ENCODE measurements at places on chromosomes 6 and 20.

GRCh38 chr6:63305277-63305676, 14.5 kb downstream of the LGSN start:
- peak; percentile 1 for DNase-seq

GRCh38 chr20:63196768-63197470, 19.0 kb downstream of the YTHDF1 start:
- peak; percentile 24 for DNase-seq

DNA sequence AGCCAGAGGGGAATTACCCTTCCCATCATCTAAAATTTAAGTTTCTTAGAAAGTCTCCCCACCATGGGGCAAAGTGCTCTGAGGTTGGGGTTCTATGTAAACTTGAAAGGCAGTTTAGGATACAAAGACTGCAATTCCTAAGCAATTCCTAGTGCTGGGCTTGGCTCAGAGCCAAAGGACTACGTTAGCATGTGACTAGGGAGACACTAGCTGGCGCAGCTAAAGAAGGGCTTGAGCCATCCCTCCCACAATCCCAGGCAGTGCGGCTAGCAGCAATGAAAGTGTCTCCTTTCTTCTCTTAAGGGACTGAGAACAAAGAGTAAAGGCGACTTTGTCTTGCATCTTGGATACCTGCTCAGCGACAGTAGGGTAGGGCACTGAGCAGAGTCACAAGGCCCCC, 306.6 kb upstream of the FKBP1C start:
- DNase-seq = no peak

GRCh38 chr20:19396460-19397081, 184.1 kb downstream of the SLC24A3 start:
- DNase-seq = no peak

DNA sequence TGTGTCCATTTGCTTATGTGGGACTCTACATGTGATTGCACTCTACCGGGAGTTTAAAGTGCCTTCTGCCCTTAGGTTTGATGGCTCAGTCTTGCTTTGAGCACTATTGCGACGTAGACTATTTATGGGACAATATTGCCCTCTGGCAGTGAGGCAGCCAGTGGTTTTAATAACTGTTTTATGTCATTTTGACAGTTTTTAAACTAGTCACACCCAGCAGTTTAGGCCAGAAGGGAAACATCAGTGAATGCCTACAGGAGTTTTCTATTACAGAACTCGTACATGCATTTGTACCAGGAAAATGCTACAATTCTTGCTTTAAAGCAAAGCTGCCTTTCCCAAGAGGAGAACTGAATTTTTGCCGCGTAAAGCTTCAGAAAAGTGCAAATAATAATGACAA, 813.7 kb downstream of the KIF16B start:
- no peak for DNase-seq

DNA sequence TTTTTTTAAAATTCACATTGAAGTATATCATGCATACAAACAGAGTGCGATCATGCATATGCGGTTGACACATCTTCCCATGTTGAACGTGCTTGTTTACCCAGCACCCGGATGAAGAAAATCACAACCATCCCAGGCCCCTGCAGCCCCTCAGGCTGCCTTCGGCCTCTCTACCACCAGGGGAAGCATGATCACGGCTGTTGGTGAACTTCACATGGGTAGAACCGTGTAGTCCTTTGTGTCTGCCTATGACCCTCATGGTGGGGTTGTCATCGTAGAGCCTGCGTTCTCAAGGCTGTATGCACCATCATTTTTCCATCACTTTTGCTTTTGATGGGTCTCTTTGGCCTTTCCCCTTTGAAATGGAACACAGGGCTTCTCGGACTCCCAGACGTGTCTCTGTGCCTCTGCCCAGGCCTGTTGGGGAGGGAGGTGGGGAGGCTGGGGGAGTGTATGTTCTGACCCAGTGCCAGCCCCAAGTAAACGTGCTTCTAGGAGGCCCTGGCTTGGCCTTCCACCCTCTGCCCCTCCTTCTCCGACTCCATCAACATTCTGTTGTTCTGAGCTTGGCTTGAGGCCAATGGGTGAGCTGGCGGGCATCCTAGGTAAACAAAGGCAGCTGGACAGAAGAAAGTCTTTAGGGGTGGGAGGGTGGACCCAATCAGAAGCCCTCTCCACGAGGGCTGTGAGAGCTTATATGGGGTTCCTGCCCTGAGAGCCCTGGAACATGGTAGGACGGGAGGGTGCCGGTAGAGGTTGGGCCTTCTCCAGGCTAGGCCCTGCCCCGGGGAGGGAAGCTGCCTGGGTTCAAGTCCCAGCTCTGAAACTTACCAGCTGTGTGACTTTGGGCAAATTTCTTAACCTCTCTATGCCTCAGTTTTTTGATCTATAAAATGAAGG, 39.7 kb downstream of the TGM2 start:
- DNase-seq = peak; percentile 93

GRCh38 chr6:16816891-16817290, 55.6 kb upstream of the ATXN1 start:
- DNase-seq = no peak

- no peak for DNase-seq
Observed at GRCh38 chr20:35903843-35904242, 50.5 kb downstream of the SCAND1 start.

- no peak for DNase-seq
Observed at GRCh38 chr20:44271915-44272663, 25.0 kb downstream of the GDAP1L1 start.

GRCh38 chr6:10662742-10663141, 31.7 kb downstream of the C6orf52 start:
- DNase-seq = no peak

- DNase-seq = peak; percentile 21
Observed at GRCh38 chr6:104943781-104944180, 13.1 kb upstream of the LIN28B start.

DNA sequence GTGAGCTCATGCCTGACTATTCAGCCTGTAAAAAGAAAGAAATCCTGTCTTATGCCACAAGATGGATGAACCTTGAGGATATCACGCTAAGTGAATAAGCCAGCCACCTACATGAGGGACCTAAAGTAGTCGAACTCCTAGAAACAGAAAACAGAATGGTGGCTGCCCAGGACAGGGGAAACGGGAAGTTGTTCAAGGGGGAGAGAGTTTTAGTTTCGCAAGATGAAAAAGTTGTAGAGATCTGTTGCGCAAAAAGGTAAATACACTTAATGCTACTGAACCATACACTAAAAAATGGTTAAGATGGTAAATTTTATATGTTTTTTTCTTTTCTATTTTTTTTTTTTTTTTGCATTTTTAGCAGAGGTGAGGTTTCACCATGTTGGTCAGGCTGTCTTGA, 74.1 kb upstream of the RALY start:
- no peak for DNase-seq

- no peak for DNase-seq
Observed at GRCh38 chr6:110554966-110555460, 78.6 kb upstream of the SLC22A16 start.

DNA sequence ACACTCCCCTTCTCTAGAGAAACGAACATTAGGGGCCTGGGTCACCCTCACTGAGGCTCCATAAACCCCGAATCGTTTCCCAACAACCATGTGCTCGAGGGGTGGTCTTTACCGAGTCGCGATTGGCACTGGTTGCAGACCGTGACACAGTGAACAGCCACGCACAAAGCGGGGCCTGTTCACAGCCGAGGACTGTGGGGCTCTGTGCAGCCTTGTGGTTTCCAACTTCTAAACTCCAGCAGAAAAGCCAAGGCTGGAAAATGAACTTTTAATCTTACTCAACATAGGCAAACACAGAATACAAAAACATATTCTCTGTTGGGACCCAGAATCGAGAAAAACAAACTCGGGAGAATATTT, 19.0 kb downstream of the RRBP1 start:
- no peak for DNase-seq

GRCh38 chr6:53894091-53894490, 99.3 kb downstream of the LRRC1 start:
- peak; percentile 57 for DNase-seq

DNA sequence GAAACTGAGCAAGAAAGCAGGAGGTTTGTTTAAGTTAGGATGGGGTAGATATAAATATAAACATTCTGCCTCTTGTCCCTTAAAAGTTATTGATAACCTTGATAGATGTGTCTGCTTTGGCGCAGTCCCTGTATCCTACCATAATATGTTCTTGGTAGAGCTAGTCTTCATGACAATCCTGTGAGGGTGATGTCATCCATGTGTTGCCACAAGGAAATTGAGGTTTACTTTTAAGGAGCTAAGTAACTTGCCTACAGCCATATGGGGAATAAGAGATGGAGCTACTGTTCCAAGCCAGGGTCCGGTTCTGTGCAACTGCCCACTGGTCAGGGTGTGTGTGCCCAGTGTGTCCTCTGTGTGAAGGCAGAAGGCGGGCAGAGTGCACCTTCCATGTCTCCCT, 78.5 kb downstream of the SSR1 start:
- no peak for DNase-seq

GRCh38 chr6:111367393-111368088, 115.5 kb downstream of the REV3L start:
- peak; percentile 37 for DNase-seq

DNA sequence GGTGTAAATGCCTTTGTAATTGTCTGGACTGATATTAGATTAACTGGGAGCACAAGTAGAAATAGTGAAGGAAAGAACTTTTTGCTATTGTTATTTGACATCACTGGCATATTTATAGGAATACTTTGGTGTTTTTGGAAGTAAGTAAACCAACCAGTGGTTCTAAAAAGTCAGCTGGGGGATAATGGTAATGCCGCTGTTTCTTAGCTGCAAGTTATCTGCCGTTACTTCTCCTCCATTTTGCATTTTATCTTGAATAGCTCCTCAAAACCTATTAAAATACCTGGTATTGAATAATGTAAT, 3.8 kb downstream of the PTPN1 start:
- DNase-seq = no peak

GRCh38 chr6:122995921-122996793, at the start of gene CLVS2:
CLVS2 (plus strand) TSS chr6:122996235; CDS start chr6:122997778, 1,543 bp downstream.
- peak; percentile 20 for DNase-seq

GRCh38 chr6:148520109-148520841, 177.6 kb downstream of the SASH1 start:
- DNase-seq = no peak

- DNase-seq = peak; percentile 97
Observed at GRCh38 chr6:19697744-19698290, 139.4 kb upstream of the ID4 start.

DNA sequence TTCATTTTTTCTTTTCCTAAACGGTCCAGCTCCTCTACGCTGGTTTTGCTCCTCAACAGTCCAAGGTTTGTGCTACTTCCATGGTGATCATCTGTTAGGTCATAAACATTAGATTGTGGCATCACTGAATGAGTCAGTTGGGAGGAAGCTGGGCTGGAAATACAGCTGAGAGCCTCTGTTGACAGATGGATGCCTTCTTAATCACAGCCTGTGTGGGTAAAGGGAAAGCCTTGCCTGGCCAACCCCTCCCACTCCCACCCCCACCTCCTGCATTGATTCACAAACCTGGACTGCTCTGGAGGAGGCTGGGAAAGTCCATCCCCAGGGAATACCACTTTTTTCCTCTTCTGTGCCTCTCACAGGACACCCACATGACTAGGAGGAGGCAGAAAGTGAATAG, 180.6 kb upstream of the CCN2 start:
- DNase-seq = peak; percentile 99

DNA sequence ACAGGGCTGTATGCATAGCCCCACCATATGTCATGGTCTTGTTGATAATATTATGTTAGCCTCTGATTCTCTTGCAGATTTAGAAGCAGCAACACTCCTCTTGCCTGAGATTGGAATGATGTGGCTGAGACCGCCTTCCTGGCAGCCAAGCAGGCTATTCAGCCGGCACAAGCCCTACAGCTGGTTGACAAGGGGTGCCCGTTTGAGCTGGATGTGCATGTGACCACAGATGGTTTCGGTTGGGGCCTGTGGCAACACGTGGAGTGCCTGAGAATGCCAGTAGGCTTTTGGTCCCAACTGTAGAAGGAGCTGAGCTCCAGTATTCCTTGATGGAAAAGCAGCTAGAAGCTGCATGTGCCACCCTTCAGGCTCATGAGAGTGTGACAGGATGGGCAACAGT, 303.6 kb upstream of the POU3F2 start:
- DNase-seq = no peak

- DNase-seq = no peak
Observed at GRCh38 chr20:54067606-54068174, 2.7 kb downstream of the BCAS1 start.

GRCh38 chr6:12578751-12579150, 137.8 kb upstream of the PHACTR1 start:
- peak; percentile 89 for DNase-seq

GRCh38 chr20:48818481-48818987, 9.3 kb downstream of the PREX1 start:
- no peak for DNase-seq

- peak; percentile 31 for DNase-seq
Observed at GRCh38 chr6:37565267-37566110, 65.8 kb upstream of the CCDC167 start.

DNA sequence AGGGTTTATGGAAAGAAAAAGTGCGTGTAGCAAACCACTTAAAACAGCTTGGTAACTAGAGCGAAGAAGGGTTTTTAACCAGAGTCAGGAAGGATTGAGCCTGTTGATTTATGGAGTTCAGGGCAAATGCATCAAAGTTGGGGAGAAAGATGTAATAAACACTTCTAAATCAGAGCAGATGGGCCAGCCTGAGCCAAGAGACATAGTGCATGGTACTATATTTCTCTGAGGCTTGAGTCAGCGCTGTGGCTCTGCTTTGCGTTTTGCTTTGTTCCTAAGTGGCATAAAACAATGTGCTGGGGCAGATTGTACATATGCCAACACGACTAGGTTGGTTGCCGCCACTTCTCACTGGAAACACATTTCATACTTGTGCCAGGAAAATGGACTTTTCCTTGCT, 111.3 kb downstream of the BCKDHB start:
- DNase-seq = no peak

DNA sequence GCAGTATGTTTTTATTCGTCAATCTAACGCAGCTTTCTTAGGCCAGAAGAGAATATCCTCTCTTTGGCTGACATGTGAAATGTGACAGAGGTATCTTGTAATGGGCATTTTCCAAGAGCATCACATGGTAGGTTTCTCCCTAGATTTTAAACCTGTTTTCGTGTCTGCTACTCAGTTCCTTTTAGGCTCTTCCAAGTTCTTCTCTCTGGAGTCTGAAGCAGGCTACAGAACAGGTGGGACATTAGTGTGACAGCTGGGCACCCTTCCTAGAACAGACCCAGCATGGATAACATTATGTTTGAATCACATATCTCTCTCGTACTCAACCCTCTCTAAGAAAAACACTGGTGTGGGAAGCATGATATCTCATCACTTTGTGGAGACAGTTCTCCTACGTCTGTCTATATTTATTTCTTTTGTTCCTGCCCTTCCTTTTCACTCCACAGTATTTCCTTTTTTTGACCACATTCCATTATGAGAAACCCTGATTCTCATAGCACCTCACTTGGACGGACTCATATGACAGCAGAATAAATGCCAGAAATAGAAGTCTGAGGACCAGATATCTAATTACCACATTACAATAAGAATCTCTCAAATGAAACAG, 263.4 kb downstream of the NKAIN2 start:
- DNase-seq = no peak

GRCh38 chr20:60250251-60250650, 292.0 kb downstream of the CDH26 start:
- no peak for DNase-seq

All from fibroblast of lung (primary cell).